Stimulated activated CD4-positive, alpha-beta T cell treated with anti-CD3 and anti-CD28 coated beads, Interleukin-4, amount 100 ng/mL, for 4 hours (primary cell): ENCODE measurements at places on chromosomes 1 and 21.

GRCh38 chr1:211033921-211034525 is 99.9 kb downstream of the KCNH1 start:
- no peak for DNase-seq

DNA sequence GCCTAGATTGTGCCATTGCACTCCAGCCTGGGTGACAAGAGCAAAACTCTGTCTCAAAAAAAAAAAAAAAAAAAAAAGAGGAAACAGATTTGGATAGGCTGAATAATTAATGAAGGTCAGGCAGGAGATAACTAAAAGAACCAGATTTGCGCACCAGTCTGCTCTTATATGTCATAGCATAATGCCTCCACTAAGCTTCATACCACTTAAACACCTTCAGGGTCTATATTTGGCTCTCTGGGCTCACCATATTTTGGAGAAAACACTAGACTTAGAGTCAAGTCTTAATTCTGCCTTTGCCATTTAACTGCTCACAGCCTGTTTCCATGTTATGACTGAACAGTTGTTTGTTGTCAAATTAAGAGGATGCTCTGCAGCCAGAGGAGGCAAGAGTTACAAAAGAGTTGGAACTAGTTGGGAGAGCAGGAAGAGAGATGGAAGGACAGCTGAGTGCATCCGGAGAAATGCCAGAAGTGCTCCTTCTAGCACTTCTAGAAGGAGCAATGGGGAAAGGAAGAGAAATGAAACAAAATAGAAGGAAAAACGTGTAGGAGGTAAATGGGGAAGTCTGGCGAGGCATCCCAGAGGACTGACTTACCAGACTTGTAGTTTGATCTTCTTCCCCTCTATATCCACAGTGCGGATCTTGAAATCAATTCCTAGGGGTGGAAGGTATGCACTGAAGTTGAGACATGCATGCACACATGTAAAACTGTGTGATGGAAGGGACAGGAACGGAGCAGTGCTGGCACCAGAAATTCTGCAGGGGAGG is 1.8 kb downstream of the RAB13 start:
- DNase-seq, result no peak

DNA sequence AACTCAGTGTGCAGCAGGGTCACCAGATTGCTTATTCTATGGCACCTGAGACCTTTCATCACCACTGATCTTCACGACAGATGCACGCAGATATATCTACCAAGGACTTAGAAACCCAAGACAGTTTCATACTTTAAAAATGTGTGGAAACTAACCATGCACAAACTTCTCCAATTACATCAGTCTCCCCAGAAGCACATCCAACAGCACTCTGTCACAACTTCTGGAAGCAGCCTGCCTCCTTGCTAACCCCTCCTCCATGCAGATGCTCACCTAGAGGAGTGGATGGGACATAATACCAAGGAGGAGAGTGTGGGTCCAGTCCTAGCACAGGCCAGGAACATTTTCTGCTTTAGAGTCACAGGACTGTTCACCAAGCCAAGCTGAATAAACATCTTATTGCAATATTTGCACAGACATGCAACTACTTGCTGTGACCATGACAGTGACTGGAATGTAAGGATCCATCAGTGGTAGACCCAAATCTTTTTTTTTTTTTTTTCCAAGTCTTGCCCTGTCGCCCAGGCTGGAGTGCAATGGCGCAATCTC is 69.4 kb downstream of the HIVEP3 start:
- DNase-seq, result no peak

GRCh38 chr1:31043631-31044030 is 21.9 kb downstream of the PUM1 start:
- no peak for DNase-seq

- DNase-seq, result no peak
These were observed 415.7 kb upstream of the ESRRG start for GRCh38 chr1:217138799-217139466.

- no peak for DNase-seq
These were observed 125.9 kb downstream of the RHOU start for GRCh38 chr1:228860911-228861831.

DNA sequence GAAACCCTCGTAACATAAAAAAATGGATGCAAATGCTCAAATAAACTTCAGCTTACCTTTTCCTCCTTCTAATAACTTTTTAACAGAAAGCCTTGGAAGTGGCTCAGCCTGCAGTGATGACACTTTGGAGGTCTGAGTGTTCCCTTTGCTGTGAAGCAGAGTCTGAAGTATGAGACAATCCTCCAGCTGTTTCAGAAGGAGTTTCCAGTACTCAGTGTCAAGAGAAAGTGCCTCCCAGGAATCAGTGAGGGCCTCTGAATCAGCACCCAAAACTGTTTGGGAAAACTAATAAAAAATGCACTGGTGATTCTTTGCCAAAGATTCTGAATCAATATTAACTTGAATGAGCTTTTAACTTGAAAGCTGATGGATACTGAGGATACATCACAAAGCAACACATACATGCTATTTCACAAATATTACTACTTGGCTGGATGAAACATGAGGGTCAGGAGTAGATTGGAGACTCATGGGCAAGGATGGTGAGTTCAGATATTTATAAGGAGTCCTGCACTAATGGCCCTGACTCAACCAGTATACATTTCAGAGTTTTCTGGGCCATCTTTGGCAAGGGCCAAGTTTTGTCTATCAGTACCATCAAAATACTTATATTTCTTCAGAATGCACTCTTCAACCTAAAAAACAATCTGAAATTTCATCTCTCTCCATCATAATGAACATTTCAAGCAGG is 77.0 kb downstream of the IARS2 start:
- no peak for DNase-seq

DNA sequence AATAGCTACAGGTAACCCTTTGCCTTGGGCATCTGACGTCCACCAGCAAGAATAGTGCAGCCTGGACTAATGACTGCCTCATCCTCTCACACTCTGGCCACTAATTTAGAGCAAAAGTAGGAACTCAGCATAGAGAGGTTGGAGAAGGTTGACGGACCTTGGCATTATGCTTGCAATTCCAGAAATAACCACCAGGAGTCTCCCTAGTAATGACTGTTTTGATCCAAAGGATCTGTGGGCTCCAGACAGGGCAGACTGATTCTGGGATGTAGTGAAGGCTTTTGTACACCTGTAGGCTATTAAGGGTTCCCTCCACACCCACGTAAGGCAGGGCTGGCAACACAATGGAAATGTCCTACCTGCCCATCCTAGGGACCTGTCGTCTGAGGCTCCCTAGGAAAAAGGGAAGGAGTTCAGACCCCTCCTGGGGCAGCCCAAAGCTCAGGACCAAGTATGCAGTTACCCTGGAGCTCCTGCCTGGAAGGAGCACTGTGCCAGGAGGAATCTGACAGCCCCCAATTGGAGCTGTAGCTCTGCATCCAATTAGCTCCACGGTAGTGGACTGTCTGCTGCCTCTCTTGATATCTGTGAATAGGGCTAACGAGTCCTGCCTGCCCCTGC is 91.0 kb upstream of the TMEM51 start:
- DNase-seq, result no peak

DNA sequence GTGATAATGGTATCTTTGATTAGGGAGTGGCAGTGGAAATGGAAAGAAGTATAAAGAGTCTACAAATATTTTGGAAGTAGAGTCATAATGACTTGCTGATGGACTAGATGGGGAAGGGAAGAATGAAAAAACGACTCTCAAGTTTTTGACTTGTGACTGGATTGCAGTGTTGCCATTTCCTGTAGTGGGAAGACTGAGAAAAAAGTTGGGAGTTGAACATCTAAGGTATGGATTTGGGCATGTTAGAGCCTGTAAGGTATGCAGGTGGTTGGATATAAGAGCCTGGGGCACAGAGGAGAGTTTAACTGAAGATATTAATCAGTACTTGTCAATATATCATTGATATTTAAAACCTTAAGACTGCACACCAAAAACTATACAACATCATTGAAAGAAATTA is 19.4 kb downstream of the DNM3 start:
- no peak for DNase-seq

DNA sequence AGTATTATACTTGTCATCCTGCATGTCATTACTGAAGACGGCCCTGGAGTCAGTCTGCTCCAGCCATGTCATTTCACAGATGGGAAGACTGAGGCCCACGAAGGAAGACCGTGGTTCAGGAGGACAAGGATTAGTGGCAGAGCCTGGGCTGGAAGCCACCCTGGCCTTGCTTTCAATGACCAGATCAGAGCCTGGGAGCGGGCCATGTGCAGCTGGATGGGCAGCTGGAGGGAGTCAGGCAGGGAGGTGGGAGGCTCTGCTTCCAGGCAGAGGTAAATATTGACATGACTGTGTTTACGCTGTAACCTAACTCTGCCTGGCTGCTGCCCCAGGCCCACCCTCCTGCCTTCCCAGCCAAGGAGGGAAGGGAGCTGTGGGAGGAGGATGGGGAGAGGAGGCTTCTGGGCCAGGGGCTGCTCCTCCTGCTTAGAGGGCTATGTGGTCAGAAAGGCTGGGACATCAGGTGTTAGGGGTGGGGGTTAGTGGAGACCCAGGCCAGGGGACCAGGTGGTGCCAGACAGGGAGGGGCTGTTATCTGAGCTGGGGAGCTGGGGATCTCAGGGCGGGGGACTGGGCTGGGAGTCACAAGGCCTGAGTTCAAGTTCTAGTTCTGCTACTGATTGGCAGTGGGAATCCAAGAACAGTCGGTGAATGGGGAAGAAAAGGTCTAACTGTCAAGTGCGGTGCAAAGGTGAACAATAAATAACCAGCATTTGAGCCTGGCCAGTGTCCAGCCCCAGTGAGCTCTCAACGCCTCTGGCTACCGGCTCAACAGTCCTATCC is 48.5 kb upstream of the ECE1 start:
- DNase-seq, result no peak

DNA sequence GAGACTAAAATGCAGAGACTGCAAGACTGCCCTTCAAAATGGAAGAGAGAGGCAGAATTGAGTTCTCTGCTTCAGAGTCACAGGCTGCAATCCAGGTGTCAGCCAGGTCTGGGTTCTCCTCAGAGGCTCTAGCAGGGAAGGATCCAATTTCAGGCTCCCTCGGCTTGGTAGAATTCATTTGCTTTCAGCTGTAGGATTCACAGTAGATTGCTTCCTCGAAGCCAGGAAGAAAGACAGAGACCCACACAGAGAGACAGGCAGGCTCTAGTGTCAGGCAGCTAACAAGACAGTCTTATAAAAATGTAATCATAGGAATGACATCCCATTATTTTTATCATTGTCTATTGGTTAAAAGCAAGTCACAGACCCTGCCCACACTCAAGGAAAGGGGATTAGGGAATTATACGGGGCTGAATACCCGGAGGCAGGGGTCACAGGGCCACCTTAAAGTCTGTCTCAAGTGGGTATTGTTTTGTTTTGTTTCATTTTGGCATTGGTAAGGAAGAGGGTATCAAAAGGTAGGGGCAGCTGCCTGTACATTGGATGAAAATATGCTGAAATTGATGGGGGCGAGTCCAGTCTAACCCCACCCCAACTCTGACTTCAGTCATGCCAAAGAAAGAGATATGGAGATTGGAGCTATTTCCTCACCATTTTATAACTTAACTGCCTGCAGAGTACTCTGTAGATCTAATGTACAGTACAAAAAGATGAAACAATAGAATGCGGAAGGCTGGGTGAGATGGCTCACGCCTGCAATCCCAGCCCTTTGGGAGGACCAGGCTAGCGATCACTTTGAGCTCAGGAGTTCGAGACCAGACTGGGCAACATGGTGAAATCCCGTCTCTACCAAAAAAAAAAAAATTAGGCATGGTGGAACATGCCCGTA is 9.5 kb upstream of the TBCE start:
- DNase-seq, result no peak

DNA sequence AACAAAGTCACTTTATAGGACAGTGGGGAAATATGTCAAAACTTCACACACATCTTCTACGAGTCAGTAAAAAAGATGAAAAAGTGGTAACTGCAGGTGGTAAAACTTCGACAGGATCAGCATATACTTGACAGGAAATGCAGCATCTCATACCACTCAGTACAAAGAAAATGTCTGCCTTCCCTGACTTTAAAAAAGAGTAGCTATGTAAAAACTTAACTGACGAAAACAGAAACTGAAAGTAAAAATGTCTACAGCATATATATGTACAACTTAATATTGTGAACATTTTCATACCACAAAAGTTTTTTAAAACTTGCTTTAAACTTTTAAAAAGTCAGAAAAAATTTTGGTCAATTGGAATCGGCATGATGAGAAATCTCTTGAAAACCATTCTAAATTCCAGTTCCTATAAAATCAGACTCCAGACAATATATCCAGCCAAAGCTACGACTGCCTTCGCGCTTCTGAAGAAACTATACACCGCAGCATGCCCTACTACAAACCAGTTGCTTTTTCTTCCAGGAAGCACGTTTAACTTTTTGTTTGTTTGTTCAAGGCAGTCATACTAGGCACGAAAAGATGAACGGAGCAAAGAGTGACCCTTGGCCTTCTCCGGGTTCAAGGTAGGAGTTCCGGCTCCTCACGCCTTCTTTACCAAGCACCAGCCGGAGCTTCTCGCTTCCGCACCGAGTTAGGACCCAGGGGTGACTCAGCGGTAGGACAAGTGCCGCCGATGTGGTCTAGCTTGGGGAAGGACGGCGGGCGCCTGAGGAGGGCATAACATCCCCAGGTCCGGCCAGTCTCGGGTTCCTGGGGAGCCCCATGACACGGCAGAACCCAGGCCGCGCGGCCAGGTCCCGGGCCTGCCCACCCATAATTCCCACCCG is 612 bp downstream of the PSMA5 start:
- DNase-seq, result peak; percentile 58

- DNase-seq, result no peak
These were observed 4.2 kb downstream of the COX20 start for GRCh38 chr1:244839656-244840055.

DNA sequence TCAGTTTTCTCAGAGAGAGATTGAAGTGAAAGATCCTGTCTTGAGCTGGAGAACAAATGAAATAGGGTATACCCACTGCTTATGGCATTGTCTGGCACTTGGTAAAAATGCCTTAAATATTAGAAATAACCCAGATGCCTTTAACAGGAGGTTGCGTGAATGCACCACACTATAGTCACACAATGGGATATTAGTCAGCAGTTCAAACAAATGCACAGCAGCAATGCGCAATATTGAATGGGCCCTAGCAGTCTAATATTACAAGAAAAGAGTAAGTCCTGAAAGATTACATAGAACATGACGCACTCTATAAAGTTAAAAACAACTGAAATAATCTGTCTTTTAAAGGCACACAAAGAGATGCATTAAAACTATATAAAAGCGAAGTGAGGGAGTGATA is 161.1 kb downstream of the EDEM3 start:
- no peak for DNase-seq

DNA sequence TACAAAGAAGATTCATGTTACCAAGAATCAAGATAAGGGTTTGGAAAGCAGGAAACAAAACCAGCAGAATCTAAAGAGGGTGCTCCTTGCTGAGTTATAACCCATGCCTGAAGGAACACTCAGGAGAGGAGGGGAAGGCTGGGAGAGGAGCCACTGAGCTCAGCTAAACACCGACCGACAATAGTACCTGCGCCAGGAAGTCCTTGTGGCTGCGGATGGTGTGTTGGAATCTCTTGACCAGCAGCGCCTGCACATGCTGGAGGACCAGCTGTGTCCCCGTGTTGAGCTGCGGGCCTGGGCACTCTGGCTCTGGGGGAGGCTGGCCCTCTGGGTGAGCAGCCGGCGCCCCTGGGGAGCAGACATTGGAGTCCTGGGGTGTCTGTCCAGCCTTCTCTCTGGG is 89.4 kb downstream of the ABCA4 start:
- DNase-seq, result no peak

GRCh38 chr1:67019600-67020136 is 34.3 kb downstream of the SLC35D1 start:
- DNase-seq, result no peak

GRCh38 chr21:33774551-33774950 is 132.2 kb downstream of the ITSN1 start:
- no peak for DNase-seq
